Right lung (tissue), 10 donors: ENCODE measurements at places on chromosomes 4 and X.
A peak's percentile ranks its signal among the peaks of the same experiment; 100 is the strongest.

DNA sequence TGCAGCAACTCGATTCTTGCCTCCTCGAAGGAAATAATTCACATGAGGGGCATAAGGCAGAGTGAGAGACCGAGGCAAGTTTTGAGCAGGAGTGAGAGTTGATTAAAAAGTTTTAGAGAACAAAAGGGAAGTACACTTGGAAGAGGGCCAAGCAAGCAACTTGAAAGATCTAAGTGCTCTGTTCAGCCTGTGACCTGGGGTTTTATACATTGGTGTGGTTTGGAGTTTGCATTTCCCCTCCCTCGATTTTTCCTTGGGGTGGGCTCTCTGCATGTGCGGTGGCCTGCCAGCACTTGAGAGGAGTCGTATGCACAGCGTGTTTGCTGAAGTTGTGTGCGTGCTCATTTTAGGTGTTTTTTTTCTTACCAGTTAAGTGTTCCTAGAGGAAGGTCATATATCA lies 356.4 kb downstream of the KLHL4 start:
- DNase-seq: peak; percentile 20

DNA sequence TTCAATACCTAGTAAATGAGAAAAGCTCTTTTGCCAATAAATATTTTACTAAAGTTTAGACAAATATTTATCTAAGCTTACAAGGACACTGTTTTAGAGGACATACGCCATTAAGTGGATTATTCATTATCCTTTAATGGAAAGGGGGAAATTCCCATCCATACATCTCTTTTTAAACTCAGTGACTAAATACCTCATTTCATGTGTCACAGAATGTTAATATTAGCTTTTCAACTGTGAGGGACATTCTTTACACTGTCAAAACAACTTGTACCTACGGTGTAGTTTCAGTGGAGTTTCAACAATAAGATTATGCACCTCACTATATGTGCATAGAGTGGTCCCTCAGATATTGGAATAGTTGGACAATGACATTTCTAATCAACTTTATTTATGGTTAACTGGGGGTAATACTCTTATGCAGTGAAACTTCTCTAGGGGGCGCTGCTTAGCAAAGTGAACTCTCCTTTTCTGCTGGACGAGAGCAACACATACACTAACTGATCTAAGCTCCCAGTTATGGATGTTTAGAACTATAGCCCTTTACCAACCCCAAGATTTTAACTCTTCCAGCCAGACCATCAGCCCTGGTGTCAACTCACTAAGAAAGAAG lies 9.7 kb downstream of the HS6ST2 start:
- no peak for DNase-seq

GRCh38 chr4:157226601-157227000 lies 6.1 kb downstream of the GRIA2 start:
- no peak for DNase-seq

- DNase-seq: no peak
These were observed 28.6 kb downstream of the AGA start for GRCh38 chr4:177413656-177414055.

GRCh38 chr4:78291277-78291676 lies 234.2 kb downstream of the FRAS1 start:
- no peak for DNase-seq

DNA sequence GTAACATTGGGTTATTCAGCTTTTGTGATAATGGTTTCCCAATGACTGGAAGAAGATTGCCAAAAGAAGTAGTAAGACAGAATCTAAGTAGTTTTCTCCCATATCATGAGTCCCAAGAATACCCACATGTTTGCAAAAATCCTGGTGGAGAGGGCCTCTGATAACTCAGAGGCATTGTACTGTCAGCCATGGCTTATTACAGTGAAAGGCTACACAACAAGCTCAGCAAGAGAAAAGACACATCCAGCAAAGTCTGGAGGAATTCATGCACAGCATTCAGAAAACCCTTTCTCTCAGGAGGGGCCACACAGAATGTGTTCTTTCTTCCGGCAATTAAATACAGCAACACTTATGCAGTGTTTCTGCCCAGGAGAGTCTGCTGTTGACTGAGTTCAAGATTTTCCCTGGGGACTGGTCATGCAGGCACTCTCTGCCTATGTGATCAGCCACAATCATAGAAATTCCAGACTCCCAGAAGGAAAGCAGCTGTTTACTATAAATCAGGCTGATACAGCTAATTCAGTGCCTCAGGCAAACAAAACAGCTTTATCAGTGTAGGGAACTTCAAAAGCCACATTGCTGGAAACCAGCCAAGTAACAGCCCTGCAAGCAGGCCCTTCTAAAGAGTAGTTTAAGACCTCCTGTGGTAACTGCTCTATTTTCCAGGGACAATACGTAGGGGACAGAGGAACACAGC lies 937.1 kb downstream of the CCSER1 start:
- DNase-seq: peak; percentile 72

DNA sequence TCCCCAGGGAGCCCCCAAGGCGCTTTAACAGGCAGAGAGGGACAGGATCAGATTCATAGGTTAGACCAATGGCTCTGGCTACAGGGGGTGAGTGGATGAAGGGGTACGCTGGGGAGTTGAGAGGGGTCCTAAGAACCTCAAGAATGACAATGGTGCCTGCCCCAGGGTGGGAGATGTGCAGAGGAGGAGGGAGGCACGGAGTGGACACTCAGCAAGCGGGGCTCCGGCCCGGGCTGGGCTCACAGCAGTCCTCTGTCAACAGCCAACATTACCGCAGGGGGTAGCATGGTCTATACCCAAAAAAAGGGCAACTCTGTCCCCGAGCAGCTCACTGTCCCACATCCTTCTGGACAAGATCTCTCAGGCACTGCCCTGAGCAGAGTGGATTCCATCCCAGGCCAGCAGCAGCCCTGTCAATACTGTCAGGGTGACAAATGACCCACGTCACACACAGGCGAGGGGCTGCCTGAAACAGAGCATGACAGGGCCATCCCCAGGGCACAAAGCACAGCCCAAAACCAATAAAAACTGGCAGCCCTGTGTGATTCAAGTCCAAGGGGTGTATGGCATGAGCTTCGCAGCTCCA lies 47.7 kb upstream of the PPP2R2C start:
- no peak for DNase-seq

DNA sequence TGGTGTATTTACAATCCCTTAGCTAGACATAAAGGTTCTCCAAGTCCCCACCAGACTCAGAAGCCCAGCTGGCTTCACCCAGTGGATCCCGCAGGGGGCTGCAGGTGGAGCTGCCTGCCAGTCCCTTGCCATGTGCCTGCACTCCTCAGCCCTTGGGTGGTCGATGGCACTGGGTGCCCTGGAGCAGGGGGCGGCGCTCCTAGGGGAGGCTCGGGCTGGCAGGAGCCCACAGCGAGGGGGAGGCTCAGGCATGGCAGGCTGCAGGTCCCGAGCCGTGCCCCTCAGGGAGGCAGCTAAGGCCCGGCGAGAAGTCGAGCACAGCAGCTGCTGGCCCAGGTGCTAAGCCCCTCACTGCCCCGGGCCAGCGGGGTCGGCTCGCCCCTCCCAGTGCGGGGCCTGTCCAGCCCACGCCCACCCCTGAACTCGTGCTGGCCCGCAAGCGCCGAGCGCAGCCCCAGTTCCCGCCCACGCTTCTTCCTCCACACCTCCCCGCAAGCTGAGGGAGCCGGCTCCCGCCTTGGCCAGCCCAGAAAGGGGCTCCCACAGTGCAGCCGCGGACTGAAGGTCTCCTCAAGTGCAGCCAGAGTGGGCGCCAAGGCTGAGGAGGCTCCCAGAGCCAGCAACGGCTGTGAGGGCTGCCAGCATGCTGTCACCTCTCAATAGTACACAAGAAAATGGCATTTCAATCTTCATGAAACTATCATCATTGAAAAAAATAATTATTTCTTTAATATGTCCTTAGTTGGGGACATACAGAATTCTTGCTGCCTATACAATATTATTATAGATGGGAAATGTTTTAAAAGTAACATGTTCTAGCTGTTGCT lies 189.1 kb downstream of the SLC7A11 start:
- DNase-seq: no peak

DNA sequence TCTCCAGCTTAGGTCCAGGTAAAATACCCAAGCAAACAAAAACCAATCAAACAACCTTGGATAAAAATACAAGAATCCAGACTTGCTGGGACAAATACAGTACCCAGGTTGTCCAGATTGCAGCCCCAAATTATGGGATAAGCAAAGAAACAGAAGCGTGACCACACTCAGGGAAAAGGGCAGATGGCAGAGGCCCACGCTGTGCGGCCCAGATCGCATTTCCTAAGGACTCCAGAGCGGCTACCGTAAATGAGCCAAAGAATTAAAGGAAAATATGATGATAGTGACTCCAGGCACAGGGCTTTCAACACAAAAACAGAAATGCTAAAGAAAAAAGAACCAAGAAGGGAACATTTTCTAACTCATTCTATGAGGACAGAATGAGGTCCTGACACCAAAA lies 50.3 kb downstream of the FGFRL1 start:
- DNase-seq: no peak

DNA sequence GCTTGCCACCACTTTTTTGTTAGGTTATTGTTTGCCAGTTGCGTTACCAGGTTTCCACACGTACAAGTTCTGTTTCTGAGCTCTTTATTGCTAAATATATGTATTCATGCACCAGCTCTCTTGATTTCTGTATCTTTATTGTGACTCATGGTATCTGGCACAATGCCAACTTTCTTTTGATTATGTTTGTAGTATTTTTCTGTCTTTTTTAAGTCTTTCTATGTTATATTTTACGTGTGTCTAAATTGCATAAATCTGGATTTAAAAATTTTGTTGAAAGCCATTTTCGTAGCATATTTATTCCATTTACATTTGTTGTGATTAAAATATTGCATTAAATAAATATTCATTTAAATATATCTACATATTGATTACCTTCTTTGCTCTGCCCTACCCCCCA lies 73.8 kb downstream of the KDM6A start:
- DNase-seq: no peak

DNA sequence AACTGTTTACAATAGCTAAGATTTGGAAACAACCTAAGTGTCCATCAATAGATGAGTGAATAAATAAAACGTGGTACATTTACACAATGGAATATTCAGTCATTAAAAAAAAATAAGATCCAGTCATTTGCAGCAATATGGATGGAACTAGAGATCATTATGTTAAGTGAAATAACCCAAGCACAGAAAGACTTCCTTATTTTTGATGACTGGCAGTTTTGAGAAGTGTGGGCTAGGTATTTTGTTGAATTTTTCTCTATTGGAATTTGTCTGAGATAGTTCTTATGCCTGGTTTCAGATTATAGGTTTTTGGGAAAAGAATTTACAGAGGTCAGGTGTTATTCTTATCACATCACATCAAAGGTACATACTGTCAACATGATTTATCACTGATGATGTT lies 293.8 kb upstream of the ARSJ start:
- DNase-seq: no peak

GRCh38 chr4:13240066-13240465 lies 244.1 kb downstream of the RAB28 start:
- DNase-seq: no peak
